Cerebellar cortex (tissue), 1 donor: ENCODE measurements at places on chromosomes 13 and 19.

- DNase-seq: no peak
Measured at GRCh38 chr13:113595131-113595530, 10.6 kb downstream of the TFDP1 start.

DNA sequence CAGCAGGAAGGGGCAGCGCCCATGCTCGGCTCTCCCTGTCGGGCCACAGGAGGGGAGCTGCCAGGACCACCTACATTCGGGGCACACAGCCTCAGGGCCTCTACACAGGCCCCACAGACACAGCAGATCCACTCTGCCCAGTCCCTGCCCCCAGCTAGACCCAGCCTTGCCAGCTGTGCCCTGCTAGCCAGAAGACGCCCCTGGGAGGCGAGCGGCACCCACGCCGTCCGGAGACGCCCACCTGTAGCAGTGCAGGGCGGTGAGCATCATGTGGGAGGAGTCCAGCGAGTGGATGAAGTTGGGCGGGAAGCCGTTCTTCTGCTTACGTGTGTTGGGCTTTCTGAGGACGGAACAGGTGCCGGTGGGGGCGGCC is 15.1 kb downstream of the POLRMT start:
- no peak for DNase-seq

DNA sequence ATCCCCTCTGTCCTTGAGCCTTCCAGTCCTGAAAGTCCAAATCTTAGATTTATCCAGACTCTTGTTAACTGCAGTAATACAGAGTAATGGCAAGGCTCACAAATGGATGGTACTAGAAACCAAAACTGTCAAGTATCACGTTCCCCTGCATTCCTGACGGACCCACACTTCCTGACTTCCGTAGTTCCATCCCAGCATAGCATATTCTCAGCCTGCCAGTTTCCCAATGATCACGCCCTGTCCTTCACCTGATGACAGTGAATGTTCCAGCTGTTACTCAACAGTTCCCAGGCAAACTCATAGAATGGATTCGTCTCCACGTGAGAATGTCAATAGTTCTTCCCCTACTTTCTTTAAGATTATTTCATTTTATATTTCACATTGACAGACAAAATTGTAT is 33.6 kb downstream of the SLC7A1 start:
- no peak for DNase-seq

- no peak for DNase-seq
Measured at GRCh38 chr13:93736909-93737308, 510.3 kb downstream of the GPC6 start.

DNA sequence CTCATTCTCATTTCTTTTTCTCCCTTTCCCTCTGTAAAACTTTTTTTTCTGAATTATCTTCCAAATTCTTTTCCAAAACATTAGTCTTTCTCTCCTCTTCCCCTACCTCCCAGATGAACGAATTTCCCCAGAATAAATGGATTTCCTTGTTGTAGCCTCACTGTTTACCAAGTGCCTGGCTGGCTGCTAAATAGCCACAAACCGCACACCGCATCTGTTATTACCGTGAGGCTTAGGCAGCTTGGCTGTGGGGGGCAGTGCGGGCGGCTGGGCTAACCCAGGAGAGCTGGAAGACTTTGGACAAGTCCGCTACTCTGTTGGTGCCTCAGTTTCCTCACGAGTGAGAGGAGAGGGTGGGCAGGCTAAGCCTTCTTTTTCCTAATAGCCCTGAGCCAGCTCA is 10.7 kb downstream of the IL17D start:
- DNase-seq: no peak

GRCh38 chr19:1000095-1000494 is at the start of gene GRIN3B:
Gene GRIN3B (plus strand): TSS chr19:1000419. CDS start chr19:1000438, 19 bp downstream.
- no peak for DNase-seq

GRCh38 chr19:41123716-41124294 is 9.6 kb downstream of the CYP2F1 start:
- DNase-seq: no peak

DNA sequence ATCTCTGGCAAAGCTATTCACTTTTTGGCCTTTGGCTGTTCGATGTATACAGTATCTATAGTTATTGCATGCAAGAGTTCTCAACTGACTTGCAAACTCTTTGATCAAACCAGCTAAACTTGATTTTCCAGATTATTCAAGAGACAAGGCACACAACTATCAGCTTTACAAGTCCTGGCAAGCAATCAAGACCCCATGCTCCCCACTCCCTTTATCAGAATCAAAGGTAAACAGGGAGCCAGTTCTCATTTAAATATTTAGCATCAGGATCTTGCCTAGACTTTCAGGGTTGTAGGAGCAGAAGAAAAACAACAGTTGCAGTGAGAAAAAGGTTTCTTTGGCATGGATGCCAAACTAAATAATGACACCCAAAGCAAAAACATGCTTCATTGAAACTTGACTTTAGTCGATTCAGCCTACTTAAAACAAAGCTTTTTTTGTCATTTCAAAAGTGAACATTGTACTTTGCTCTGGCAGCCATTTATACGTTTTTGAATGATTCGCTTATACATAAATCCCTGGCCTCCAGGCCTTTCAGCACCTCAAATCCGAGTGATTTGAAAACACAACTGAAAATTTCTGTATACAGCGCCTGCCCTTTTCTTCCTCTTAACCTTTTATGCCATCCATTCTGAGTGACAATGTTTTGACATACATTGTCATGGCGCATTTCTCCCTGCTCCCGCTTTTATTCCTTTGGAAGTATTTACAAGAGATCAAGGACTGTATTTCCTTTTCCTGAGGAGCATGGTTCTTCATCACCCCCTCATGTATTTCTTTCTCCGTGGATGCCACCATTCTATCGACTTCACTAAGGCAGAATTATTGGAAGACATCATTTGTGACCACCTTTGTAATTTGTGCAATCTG is 340.8 kb downstream of the KLF5 start:
- DNase-seq: no peak

DNA sequence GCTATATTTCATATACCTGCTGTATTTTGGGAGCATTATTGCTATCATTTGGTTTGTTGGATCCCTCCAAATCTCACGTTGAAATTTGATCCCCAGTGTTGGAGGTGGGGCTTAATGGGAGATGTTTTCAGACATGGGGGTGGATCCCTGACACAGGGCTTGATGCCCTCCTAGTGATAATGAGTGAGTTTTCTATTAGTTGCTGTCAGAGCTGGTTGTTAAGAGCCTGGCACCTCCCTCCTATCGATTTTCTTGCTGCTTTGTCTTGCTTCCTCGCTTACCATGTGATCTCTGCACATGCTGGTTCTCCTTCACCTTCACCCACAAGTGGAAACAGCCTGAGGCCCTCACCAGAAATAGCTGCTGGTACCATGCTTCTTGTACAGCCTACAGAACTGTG is 259.9 kb upstream of the STARD13 start:
- DNase-seq: no peak

GRCh38 chr13:98487016-98487415 is 89.9 kb downstream of the STK24 start:
- DNase-seq: no peak

DNA sequence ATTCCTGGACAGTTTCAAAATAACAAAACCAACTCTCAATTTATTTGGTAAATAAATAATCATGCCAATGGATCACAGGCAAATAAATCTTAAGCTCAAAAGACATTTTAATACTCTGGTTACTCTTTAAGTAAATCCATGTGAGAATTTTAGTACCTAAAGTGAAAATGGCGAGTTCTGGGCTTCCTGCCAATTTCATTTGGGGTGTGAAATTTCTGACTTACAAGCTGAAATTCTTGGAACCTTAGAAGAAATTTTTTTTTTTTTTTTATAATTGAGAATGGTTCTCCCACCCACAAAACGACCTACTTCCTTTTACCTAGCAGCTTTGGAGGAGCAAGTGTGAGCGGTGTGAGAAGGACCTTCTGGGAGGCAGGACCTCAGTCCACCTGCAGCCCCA is 354.5 kb upstream of the NBEA start:
- DNase-seq: peak; percentile 13

- DNase-seq: no peak
Measured at GRCh38 chr13:113307491-113307890, 10.5 kb downstream of the LAMP1 start.

DNA sequence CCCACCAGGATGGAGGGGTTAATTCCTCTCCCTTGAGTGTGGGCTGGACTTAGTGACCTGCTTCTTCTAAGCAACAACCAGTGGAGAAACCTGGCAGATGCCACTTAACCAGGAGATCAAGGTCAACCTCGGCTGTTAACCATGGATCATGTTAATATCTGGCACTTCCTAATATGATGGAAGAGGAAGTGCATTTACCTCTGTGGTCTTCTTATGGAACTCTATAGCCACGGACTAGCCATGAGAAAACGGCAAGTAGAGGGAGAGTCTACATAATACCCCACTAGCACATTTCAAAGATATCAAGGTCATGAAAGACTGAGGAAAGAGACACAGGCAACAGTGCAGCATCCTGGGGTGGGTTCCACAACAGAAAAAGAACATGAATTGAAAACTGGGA is 31.4 kb downstream of the MLLT1 start:
- no peak for DNase-seq

DNA sequence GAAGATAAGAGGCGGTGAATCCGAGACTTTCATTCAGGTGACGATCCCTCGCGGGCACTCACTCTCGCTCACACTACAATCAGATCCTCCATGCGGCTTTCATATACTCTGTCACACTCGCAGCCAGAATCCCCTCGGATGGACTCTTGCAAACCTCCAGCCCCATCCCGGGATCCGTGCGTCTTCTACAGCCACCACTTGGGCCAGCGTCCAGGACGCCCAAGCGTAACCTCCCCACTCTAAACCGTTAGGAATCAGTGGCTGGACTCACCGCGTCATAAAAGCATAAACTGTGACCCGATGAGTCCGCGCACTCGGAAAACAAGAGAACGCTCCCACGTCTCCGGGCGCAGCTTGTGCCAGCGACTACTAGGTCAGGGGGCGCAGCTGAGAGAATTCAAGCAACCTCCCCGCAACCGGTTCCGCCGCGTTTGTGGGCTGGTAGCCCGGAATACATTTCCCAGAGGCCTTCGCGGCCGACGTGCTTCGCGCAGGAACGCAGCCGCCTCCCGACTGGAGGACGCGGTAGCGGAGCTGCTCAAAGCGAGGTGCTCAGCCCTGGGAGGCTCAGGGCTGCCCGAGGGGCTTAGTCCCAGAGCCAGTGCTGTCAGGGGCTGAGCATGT is 27.6 kb downstream of the ZNF607 start:
- peak; percentile 85 for DNase-seq

- DNase-seq: no peak
Measured at GRCh38 chr13:106393776-106394175, 141.7 kb downstream of the EFNB2 start.

GRCh38 chr19:1715540-1715939 is 37.8 kb upstream of the ONECUT3 start:
- DNase-seq: no peak

GRCh38 chr13:100526318-100527000 is 62.1 kb downstream of the GGACT start:
- DNase-seq: peak; percentile 83

DNA sequence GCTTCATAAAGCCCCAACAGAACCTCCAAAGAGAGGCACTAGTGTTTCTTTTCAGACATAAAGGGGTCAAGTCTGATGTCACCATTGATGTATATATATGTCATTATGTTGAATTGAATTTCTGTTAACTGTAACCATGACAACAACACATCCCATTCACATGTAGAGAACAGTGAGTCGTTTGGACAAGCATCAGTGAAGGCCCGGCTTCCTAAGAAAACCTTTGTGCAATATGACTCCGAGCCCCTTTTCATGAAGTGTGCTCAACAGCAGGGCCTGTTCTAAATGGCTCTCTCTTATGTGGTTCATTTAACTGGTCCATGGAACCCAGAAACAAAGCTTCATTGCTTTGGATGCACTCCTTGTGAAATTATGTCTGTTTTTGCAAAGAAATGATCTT is 67.2 kb upstream of the UBL3 start:
- DNase-seq: no peak

DNA sequence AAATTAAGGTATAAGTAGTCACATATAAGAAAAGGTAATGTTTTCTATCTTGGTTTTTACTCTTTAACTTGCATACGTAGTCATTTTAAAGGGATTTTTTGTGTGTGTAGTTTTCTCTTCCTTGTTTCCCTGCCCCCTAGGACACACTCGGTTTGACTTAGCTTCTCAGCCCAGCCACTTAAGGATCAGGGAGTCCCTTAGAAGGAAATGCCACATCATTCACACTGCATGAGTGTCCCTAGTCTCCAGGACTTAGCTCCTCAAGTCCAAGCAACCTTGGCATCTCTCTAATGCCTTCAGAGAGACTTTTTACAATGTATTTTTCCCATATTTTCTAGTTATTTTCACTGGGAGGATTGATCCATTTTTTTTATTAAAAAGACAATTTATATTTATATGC is 1407.7 kb downstream of the EFNB2 start:
- DNase-seq: no peak

- peak; percentile 16 for DNase-seq
Measured at GRCh38 chr13:28704919-28705318, 13.9 kb downstream of the SLC46A3 start.

DNA sequence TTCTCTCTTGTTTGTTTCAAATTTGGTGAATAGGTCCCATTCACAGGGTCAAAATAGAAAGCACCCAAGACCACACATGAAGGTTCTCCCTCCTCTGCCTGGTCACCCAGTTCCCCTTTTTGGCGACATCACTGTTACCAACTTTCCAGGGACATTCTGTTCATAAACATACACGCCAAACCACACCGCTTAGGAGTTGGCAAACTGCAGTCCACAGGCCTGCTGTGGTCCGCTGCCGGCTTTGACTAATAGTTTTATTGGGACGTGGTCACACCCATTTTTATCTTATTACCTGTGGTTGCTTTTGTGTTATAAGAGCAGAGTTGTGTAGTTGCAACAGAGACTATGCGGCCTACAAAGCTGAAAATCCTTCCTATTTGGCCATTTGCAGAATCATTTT is 24.2 kb downstream of the UHRF1 start:
- DNase-seq: no peak

- peak; percentile 80 for DNase-seq
Measured at GRCh38 chr19:42176990-42177685, 40.3 kb downstream of the DEDD2 start.
